Activated T-helper 2 cell treated with anti-CD3 and anti-CD28 coated beads, Interferon-gamma antibody, Interleukin-2, Interleukin-4, amounts not matched to agents 10 μg/mL and 5 μg/mL and 100 μg/mL, durations not matched to agents 14 hours and 24 hours and 36 hours (primary cell): ENCODE measurements at places on chromosomes 1 and 21.
A peak's percentile ranks its signal among the peaks of the same experiment; 100 is the strongest.

- DNase-seq = no peak
- peaks cover 5% of the 10 kb centered on the region for H3K4me1 ChIP-seq
These were observed 49.0 kb downstream of the MRPL37 start for GRCh38 chr1:54248966-54249365.

DNA sequence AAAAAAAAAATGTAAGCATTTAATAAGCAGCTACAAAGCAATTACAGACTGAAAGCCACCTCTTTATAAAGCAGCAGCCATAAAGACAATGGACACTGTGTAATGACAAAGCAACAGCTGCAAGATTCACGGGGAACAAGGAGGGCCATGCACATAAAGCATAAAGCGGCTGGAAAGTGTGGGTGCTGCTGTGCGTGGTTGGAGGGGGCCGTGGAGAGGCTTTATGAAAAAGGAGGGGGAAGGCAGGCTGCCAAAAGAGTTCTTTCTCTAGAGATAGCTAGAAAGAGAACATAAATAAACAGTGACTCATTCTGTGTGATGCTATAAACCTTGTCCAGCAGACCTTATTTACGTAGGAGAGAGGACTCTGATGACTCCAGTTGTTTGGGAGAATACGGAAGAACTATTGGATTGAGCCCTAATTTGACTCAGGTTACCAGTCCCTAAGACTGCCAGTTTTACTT lies 49.3 kb downstream of the ADAMTS1 start:
- peaks cover 1% of the 10 kb centered on the region for H3K4me1 ChIP-seq
- H3K4me3 ChIP-seq = no peak overlapping the region
- H3K27me3 ChIP-seq = peaks cover 4% of the 10 kb centered on the region
- no peak for DNase-seq

DNA sequence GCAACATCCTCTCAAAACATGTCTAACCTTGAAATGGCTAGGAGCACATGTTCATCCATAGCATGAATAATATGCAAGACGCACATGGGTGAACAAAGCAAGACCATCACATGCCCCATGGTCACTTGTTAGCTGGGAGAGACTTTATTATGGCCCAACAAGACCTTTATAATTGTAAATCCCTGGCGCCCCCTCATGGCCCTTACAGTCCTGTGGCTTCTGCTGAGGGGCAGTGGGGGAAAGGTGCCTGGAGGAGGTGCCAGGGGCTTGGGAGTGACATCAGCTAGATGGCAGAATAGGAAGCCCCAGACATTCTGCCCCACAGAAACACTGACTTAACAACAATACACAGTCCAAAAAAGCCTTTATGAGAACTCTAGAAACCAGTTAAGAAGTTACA lies 51.7 kb downstream of the CSMD2 start:
- no peaks in the 10 kb centered on the region for H3K4me1 ChIP-seq
- no peaks in the 10 kb centered on the region for H3K27me3 ChIP-seq
- DNase-seq = no peak
- H3K4me3 ChIP-seq = no peak overlapping the region
- no peaks in the 10 kb centered on the region for H3K36me3 ChIP-seq

DNA sequence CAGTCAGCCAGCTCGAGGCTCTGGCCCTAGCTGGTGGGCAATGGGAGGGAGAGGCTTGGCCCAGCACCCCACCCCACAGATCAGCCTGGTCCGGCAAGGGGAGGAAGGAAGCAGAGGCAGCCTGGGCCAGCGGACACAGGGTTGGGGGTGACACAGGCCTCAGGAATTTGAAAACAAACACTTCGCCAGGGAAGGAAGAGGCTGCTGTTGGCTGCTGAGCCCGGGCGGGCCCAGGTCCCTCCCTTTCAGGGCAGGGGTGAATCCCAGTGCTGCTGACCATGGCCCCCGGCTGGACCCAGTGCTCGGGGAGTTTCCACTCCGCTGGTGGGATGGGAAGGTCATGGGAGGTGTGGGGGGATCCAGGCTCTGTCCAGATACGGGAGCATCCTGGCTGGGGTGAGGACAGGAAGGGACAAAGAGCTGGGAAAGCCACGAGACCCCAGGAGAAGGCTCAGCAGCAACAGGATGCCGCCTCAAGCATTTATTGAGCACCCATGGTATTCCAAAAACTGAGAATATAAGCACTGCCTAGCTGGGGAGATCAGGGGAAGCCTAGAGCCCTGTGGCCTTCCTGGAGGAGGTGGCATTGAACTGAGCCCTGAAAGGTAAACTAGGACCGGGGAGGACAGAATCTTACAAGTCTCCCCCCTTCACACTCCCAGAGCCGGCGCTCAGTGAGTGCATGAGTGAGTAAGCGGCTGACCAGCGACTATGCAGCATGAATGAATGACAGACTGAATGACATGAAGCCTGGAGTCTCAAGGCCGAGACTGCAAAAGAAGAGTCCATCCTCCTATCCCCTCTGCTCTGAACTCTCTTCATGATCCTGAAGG lies 26.2 kb upstream of the EPHA2 start:
- H3K4me3 ChIP-seq = no peak overlapping the region
- no peak for DNase-seq
- H3K4me1 ChIP-seq = no peaks in the 10 kb centered on the region

DNA sequence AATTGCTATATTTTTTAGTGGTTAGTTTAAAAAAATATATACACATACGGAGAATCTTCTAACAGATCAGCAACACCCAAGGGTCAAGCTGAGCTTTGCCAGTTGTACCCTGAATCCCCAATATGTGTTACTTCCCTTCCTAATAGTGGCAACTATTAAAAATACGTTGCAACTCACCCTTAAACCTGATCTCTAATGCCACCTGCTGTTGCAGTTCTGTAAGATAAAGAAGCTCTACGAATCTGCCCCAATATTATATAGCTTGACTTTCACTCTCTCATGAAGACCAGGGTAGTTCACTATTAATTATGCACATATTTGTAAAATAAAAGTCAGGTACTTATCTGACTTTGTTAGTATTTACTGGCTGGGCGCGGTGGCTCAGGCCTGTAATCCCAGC lies 58.4 kb downstream of the ASH1L start:
- peaks cover 14% of the 10 kb centered on the region for H3K36me3 ChIP-seq
- H3K4me1 ChIP-seq = peaks cover 37% of the 10 kb centered on the region
- no peaks in the 10 kb centered on the region for H3K27me3 ChIP-seq
- H3K4me3 ChIP-seq = no peak overlapping the region

GRCh38 chr1:158180741-158181576 lies at the start of gene CD1D:
Gene CD1D, plus strand, starts transcription at chr1:158180895. Its CDS starts 207 bp downstream, at chr1:158181102.
- no peak for DNase-seq
- H3K4me1 ChIP-seq = peaks cover 14% of the 10 kb centered on the region
- peak within 1 kb of the TSS; percentile 81 for H3K4me3 ChIP-seq

GRCh38 chr1:70348399-70349165 lies 5.9 kb downstream of the ANKRD13C start:
- no peaks in the 10 kb centered on the region for H3K27me3 ChIP-seq
- H3K27ac ChIP-seq = no peak overlapping the region
- H3K36me3 ChIP-seq = peaks cover 40% of the 10 kb centered on the region
- H3K4me1 ChIP-seq = peaks cover 35% of the 10 kb centered on the region
- H3K4me3 ChIP-seq = no peak overlapping the region
- no peak for DNase-seq

- DNase-seq = no peak
- no peaks in the 10 kb centered on the region for H3K27me3 ChIP-seq
- H3K4me3 ChIP-seq = no peak overlapping the region
- no peak overlapping the region for H3K27ac ChIP-seq
- H3K4me1 ChIP-seq = peaks cover 2% of the 10 kb centered on the region
These were observed 38.5 kb upstream of the PRDX6 start for GRCh38 chr1:173438675-173439074.

GRCh38 chr1:2623571-2624337 lies 9.1 kb downstream of the MMEL1 start:
- DNase-seq = no peak
- no peaks in the 10 kb centered on the region for H3K4me1 ChIP-seq
- H3K27ac ChIP-seq = no peak overlapping the region
- H3K36me3 ChIP-seq = no peaks in the 10 kb centered on the region

GRCh38 chr1:201696217-201696761 lies 132.7 kb upstream of the IPO9 start:
- H3K4me3 ChIP-seq = no peak overlapping the region
- no peaks in the 10 kb centered on the region for H3K36me3 ChIP-seq

- H3K4me3 ChIP-seq = no peak overlapping the region
- H3K36me3 ChIP-seq = no peaks in the 10 kb centered on the region
- H3K27me3 ChIP-seq = peaks cover 21% of the 10 kb centered on the region
These were observed 59.2 kb downstream of the WDR64 start for GRCh38 chr1:241711326-241711725.

GRCh38 chr1:153337980-153338853 lies 10.4 kb downstream of the PGLYRP4 start:
- DNase-seq = no peak
- H3K27me3 ChIP-seq = peaks cover 24% of the 10 kb centered on the region
- peaks cover 3% of the 10 kb centered on the region for H3K4me1 ChIP-seq
- H3K4me3 ChIP-seq = no peak overlapping the region
- H3K27ac ChIP-seq = no peak overlapping the region

- H3K27me3 ChIP-seq = peaks cover 22% of the 10 kb centered on the region
- no peak overlapping the region for H3K27ac ChIP-seq
- H3K36me3 ChIP-seq = no peaks in the 10 kb centered on the region
- H3K4me1 ChIP-seq = no peaks in the 10 kb centered on the region
- no peak for DNase-seq
- no peak overlapping the region for H3K4me3 ChIP-seq
These were observed 30.0 kb downstream of the EPHA10 start for GRCh38 chr1:37734629-37735591.

GRCh38 chr1:101365186-101365585 lies 128.4 kb downstream of the S1PR1 start:
- H3K27me3 ChIP-seq = peaks cover 30% of the 10 kb centered on the region
- no peak overlapping the region for H3K4me3 ChIP-seq
- peaks cover 3% of the 10 kb centered on the region for H3K4me1 ChIP-seq
- H3K36me3 ChIP-seq = no peaks in the 10 kb centered on the region
- no peak overlapping the region for H3K27ac ChIP-seq
- no peak for DNase-seq

DNA sequence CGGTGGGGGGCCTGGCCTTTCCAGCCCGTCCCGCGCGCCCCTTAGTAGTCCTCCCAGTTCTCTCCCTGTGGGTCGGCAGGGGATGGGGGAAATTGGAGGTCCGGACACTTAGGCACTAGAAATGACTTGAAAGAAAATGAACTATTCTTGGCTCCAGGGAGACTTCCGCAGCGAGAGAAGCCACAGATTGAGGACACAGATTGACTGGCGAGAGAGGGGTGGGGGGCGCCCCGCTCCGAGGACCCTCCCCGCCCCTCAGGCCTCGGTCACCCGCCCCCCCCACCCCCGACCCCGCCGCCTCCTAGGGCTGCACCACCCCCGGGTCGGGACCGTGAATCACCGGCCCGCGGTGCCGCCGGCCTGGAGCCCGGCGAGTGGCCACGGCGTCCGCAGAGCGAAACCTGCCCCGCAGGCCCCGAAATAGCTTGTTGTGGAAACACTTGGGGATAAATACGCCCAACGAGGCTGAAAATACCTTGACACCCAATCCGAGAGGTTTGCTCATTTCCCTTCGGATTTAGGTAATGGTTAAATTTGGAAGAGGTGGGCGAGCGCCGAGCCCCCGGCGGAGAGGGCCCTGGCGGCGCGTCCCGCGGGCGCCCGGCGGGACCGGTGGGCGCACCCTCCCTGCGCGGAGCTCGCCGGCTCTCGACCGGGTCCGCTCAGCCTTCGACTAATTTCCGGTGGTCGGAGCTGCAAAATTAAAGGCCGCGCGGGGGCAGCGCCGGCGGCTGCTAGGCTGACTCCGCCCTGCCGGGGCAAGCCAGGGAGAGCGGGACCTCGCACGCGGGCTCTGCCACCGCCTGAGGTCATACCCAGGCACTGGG lies at the start of gene GFI1:
GFI1 (minus strand) TSS at position 675 of the 827 bp plus-strand sequence. CDS start 3,438 bp downstream, outside the sequence.
- H3K4me1 ChIP-seq = peaks cover 27% of the 10 kb centered on the region
- H3K36me3 ChIP-seq = peaks cover 47% of the 10 kb centered on the region
- H3K4me3 ChIP-seq = peak within 1 kb of the TSS; percentile 99
- H3K27me3 ChIP-seq = no peaks in the 10 kb centered on the region
- H3K27ac ChIP-seq = peak within 1 kb of the TSS; percentile 97

- H3K4me1 ChIP-seq = peaks cover 4% of the 10 kb centered on the region
- H3K36me3 ChIP-seq = no peaks in the 10 kb centered on the region
- no peak overlapping the region for H3K27ac ChIP-seq
- no peak for DNase-seq
- H3K4me3 ChIP-seq = no peak overlapping the region
These were observed 99.6 kb upstream of the KAZN start for GRCh38 chr1:14498839-14499238.

- H3K27me3 ChIP-seq = peaks cover 29% of the 10 kb centered on the region
- H3K4me3 ChIP-seq = no peak overlapping the region
- DNase-seq = no peak
- H3K36me3 ChIP-seq = no peaks in the 10 kb centered on the region
- peaks cover 8% of the 10 kb centered on the region for H3K4me1 ChIP-seq
These were observed 62.2 kb downstream of the HSF2BP start for GRCh38 chr21:43597052-43597451.

GRCh38 chr1:224623743-224624333 lies 7.7 kb downstream of the CNIH3 start:
- peaks cover 39% of the 10 kb centered on the region for H3K4me1 ChIP-seq
- DNase-seq = peak; percentile 86
- peaks cover 17% of the 10 kb centered on the region for H3K36me3 ChIP-seq
- H3K27me3 ChIP-seq = peaks cover 28% of the 10 kb centered on the region
- peak overlapping the region; percentile 65 for H3K4me3 ChIP-seq
- H3K27ac ChIP-seq = peak overlapping the region; percentile 91

GRCh38 chr1:218344814-218345672 lies at the start of gene TGFB2:
Gene TGFB2, plus strand, starts transcription at chr1:218345336. Its CDS starts 1,366 bp downstream, at chr1:218346702.
- H3K27ac ChIP-seq = no peak within 1 kb of the TSS
- H3K36me3 ChIP-seq = no peaks in the 10 kb centered on the region
- H3K27me3 ChIP-seq = peaks cover 60% of the 10 kb centered on the region

- no peak overlapping the region for H3K27ac ChIP-seq
- H3K36me3 ChIP-seq = no peaks in the 10 kb centered on the region
- no peak overlapping the region for H3K4me3 ChIP-seq
- no peaks in the 10 kb centered on the region for H3K27me3 ChIP-seq
- no peaks in the 10 kb centered on the region for H3K4me1 ChIP-seq
These were observed 401.2 kb downstream of the MATN1 start for GRCh38 chr1:30321996-30322858.

GRCh38 chr21:46247699-46248421 lies 19.3 kb upstream of the LSS start:
- H3K36me3 ChIP-seq = peaks cover 88% of the 10 kb centered on the region
- DNase-seq = no peak
- peaks cover 11% of the 10 kb centered on the region for H3K4me1 ChIP-seq
- no peak overlapping the region for H3K27ac ChIP-seq

GRCh38 chr1:910311-910880 lies 13.3 kb upstream of the SAMD11 start:
- H3K4me3 ChIP-seq = no peak overlapping the region
- H3K4me1 ChIP-seq = peaks cover 7% of the 10 kb centered on the region
- H3K36me3 ChIP-seq = no peaks in the 10 kb centered on the region
- H3K27ac ChIP-seq = no peak overlapping the region

- peaks cover 9% of the 10 kb centered on the region for H3K27me3 ChIP-seq
- peaks cover 6% of the 10 kb centered on the region for H3K4me1 ChIP-seq
- no peak overlapping the region for H3K4me3 ChIP-seq
- H3K27ac ChIP-seq = no peak overlapping the region
- no peaks in the 10 kb centered on the region for H3K36me3 ChIP-seq
- DNase-seq = no peak
These were observed 21.1 kb downstream of the CACNA1E start for GRCh38 chr1:181504399-181504842.

GRCh38 chr1:244197851-244198375 lies 146.8 kb downstream of the ZBTB18 start:
- H3K27me3 ChIP-seq = no peaks in the 10 kb centered on the region
- H3K4me1 ChIP-seq = no peaks in the 10 kb centered on the region
- DNase-seq = no peak
- no peaks in the 10 kb centered on the region for H3K36me3 ChIP-seq
- H3K4me3 ChIP-seq = no peak overlapping the region

GRCh38 chr1:100445565-100445964 lies 92.4 kb upstream of the GPR88 start:
- no peak overlapping the region for H3K4me3 ChIP-seq
- H3K27ac ChIP-seq = peak overlapping the region; percentile 92
- H3K27me3 ChIP-seq = no peaks in the 10 kb centered on the region
- no peak for DNase-seq
- H3K4me1 ChIP-seq = peaks cover 76% of the 10 kb centered on the region
